ENCODE measurements at places on chromosomes 4 and X. TPM values are rescaled to one million over a fixed set of nuclear protein-coding genes. Genes with fewer than 3 reads are reported as not detected.

Gene SORCS2
- total RNA-seq, result 5.8 TPM

- no peak for DNase-seq
Observed at GRCh38 chr4:168265327-168265726, 53.2 kb downstream of the DDX60 start.

DNA sequence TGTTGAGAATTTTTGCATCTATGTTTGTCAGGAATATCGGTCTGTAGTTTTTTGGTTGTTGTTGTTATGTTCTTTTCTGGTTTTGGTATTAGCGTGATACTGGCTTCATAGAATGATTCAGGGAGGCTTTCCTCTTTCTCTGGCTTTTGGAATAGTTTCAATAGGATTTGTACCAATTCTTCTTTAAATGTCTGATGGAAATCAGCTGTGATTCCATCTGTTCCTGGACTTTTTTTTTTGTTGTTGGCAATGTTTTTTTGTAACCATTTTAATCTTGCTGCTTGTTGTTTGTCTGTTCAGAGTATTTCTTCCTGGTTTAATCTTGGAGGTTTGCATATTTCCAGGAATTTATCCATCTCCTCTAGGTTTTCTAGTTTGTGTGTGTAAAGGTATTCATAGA, 81.5 kb upstream of the GK2 start:
- DNase-seq, result no peak

DNA sequence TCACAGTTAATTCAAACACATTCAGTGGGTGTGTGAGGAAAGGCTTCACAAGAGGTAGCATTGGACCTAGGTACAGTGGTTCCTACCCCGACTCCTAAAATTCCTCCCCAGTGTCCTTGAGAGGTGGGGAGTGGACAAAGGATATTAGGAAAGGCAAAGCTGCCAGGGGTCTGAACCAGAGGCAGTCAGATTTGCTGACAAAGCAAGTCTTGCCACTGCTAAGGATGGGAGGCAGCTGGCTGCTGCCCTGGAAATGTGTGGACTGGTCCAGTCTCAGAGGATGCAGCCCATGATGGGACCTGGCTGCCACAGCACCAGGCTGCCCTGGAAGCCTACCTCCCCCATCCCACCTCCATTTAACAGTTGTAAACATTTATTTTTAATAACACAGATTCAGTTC, 4.1 kb upstream of the PHF8 start:
- DNase-seq, result no peak

GRCh38 chrX:15391850-15392249, 7.6 kb upstream of the VEGFD start:
- DNase-seq, result no peak

Gene RAB39B
- total RNA-seq, result 0.30 TPM

Gene SSX3
- total RNA-seq, result not detected

GRCh38 chr4:99323756-99324155, 2.6 kb upstream of the ADH1B start:
- DNase-seq, result peak; percentile 50

Gene MAGEC1
- not detected for total RNA-seq

DNA sequence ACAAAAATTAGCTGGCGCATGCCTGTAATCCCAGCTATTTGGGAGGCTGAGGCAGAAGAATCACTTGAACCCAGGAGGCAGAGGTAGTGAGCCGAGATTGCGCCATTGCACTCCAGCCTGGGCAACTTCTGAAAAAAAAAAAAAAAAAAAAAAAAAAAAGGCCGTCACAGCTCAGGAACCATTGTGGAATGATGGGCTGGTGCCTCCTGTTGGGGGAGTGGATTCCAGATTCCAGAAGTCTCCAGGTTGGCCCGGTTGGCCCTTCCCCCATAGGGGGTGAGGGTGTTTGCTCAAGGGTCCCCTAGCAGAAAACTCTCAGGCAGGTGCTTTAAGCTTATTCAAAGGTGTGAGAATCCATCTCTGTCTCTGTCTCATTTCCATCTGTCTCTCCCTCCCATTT, 11.5 kb downstream of the SH3TC1 start:
- DNase-seq, result no peak

- DNase-seq, result peak; percentile 1
Observed at GRCh38 chrX:135396109-135396508, 25.6 kb upstream of the SMIM10L2A start.

Measured in skin of body (tissue), 3 donors.